Ureter (tissue), 1 donor: ENCODE measurements at places on chromosomes 13 and 19.

DNA sequence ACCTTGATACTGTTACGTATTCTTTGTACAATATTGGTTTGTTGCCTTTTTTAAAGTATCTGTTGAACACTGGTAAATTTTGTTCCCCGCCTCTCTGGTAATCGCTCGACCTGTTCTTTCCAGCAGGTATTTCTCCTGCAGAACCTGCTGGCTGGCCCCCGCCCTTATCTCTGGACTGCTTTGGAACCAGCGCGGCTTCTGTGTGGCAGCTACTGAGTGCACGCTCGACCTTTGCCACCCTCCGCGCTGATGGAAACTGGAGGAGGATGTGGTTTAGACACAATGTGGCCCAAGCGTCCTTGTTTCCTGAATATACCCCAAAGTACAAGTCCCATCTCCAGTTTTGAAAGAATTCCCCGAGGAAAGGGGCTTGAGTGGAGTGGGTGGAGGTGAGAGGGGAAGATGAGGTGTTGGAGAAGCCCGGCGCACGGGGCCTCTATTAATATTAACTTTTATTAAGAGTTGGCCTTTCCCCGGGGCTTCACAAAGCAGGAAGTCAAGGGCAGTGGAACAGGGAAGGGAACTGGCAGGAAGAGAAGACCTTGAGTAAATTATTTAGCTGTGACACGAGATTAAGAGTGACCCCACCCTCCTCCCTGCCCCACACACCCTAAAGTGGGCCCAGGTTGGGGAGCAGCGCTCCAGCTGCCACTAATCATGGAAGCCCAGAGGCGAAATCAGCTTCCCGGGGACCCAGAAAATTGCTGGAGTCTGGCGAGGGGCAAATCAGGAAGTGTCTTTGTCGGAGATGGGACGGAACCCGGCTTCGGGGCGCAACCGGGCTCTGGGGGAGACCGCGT lies 16.0 kb downstream of the CDX2 start:
- peak; percentile 52 for DNase-seq

DNA sequence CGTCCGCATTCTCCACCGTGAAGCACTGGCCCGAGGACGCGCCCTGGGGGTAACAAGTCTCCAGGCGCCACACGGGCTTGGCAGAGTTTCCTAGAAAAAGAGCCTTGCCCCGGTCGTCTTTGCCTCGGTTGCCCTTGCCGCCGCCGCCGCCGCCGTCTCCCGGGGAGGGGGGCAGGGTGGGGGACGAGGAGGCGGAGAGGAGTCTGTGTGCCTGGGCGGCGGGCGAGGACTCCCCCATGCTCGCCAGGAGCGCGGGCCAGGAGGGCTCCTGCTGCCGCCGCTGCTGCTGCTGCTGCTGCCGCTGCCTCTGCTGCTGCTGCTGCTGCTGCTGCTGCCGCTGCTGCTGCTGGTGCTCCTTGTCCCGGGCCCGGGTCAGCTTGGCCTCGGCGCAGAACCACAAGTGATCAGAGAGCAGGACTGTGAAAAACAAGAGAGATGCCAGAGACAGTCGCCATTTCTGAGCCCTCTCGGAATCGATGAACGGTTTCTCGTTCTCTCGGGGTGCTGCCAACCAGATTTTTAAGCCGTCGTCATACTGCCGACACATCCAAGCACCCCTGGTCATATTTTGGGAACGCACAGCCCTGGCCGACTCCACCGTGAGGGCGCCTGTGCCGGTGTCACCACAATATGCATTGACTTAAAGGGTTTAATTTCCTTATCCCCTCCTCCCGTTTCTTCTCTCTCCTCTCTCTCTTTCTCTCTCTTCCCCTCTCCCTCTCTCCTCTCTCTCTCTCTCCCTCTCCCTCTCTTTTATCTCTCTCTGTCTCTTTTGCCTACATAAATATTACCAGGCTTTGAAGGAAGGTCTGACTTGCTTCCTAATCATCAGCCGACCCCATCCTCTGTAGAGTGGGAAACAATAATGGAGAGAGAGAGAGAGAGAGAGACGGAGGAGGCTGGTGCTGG lies 349.1 kb downstream of the LIG4 start:
- DNase-seq: no peak

DNA sequence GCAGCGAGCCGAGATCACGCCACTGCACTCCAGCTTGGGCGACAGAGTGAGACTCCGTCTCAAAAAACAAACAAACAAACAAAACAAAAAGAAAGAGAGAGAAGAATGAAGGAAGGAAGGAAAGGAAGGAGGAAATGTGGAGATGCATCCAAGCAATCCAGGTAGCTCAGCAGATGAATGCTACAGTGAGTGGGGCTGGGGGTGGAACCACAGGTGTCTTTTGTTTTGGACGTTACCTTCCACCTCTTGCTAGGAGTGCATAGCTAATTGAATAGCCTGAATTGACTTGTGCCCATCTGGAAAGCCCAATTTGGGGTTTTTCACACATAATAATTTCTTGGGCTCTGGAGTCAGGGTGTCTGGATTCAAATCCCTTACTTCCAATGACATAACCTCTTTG lies 66.0 kb upstream of the GTF3A start:
- DNase-seq: no peak

DNA sequence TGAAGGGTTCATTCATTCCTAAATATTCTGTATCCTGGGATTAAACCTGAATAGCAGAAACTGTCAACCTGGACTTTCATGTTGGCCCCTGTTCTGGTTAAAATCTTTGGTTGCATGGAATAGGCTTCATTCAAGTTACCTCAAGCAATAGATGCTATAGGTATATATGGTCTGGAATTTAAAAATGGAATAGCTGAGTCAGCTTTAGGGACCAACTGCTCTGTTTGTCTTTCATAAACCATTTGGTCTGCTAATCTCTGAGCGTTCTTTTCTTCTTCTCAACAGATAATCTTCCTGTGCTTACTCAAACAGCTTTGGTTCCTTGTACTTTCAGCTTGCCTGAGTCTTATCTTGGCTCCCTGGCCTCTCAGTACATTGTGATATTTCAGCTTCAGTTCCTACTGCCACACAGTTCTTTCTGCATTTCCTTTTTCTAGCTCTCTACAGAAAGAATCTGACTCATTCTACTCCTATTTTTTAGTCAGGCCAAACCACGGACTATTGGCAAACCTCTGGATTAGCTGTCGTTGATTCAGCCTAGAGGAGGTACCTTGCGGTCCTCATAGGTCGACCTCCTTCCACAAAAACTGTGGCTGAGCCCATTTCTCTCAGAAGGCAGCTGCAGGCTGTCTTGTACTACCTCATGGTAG lies 35.9 kb upstream of the MAB21L1 start:
- no peak for DNase-seq

DNA sequence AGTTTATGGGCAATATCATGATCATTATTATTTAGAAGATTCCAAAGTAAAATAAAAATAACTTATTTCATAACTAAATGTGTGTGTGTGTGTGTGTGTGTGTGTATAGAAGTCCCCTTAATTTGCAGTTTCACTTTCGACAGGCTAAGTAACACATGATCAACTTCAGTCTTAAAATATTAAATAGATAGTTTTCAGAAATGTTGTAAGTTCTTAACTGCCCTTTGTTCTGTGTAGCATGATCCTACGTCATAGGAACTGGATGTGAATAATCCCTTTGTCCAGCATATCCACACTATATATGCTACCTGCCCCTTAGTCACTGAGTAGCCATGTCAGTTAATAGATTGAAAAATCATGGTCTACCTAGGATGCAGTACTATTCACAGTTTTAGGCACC lies 1863.5 kb upstream of the PCDH20 start:
- DNase-seq: no peak

DNA sequence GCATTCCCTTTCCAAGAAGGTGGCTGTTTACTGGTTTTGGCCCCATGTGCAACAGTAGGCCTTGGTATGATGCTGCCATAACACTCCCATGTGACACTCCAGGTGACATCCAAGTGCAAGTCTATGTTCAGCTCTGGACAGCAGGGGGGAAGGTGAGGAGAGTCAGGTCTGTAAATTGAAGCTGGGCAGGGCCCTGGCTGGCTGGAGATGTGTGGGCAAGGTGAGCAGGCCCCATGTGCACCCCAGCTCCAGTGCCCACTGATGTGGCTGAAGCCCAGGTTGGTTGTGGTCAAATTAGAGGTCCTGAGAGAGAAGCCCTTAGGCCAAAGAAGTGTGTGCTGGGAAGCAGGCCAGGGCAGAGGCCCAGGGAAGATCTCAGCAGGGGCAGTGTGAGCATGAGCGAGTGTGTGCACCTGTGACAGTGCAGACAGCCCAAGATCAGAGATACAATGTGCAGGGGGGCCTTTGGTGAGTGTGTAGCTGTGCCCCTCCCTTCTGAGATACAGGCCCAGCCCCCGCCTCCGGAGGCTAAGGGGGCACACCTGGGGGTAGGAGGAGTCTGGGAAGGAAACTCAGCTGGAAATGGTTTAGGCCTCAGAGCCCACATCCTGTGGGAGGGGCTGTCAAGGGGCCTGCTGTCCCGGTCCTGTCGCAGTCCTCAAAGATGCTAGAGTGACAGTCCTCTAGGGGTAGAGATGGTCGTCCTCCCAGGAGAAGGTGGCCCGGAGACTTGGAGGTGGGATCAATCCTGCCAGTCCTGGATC lies 18.6 kb downstream of the DEDD2 start:
- DNase-seq: no peak

- DNase-seq: no peak
Measured at GRCh38 chr13:90321281-90321931, 1026.1 kb upstream of the MIR17HG start.

GRCh38 chr19:7488736-7489353 lies at the start of gene PEX11G:
Gene PEX11G, minus strand, starts transcription at chr19:7489035. Its CDS starts 25 bp downstream, at chr19:7489010.
- DNase-seq: peak; percentile 91

DNA sequence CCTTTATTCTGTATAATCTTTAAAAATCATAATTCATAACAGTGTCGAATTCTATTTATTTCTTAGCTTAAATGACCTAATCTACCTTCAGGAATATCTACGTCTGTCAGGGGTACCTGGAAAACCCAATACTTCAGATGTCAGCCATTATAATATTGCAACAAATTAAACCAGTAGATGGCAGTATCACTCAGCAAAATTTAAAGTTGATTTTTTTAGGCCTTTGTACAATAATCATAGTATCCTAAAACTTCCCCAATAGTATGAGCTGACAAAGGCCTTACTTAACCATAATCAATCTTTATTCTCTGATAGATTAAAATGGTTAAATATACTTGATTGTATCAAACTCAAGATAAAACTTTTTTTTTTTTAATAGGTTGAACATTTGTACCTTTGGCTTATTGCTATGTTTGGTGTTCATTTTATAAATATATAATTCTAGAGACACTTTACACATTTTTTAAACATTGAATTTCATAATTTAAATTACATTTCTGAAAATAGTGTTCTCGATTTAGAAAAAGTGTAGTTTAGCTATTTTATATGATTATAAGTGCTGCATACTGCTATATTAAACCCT lies 830.2 kb upstream of the SPRY2 start:
- no peak for DNase-seq

DNA sequence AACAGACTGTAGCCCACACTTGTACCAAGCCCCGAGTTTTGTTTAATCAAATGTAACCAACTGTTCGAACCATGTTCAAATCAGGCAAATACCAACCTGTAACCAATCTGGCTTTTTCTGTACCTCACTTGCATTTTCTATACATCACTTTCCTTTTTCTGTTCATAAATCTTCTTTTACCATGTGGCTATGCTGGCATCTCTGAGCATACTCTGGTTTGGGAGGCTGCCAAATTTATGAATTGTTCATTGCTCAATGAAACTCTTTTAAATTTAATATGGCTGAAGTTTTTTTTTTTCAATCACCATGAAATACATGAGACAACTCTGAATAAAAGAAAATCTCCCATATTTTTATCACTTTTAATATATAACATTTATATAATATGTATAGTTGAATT lies 256.1 kb downstream of the SLITRK6 start:
- DNase-seq: no peak

GRCh38 chr13:88153353-88153752 lies 482.2 kb downstream of the SLITRK5 start:
- no peak for DNase-seq

GRCh38 chr13:33636243-33636642 lies 181.7 kb upstream of the RFC3 start:
- no peak for DNase-seq

DNA sequence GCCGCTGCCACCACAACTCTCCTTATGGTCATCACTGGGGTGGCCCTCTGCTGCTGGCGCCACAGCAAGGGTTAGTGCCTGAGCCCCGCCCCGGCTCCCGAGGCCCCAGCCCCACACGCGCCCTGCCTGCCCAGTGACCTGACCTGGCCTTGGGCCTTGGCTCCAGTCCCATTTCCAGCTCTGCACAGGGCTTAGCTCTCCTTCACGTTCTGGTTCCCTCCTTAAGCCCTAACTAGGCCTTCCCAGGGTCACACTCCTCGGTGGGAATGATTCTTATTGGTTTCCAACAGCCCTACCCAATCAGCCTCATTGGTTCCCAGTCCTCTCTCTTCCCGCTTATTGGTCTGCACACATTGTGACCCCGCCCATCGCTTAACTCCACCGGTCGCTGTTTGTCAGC lies 5.8 kb downstream of the KIRREL2 start:
- no peak for DNase-seq

DNA sequence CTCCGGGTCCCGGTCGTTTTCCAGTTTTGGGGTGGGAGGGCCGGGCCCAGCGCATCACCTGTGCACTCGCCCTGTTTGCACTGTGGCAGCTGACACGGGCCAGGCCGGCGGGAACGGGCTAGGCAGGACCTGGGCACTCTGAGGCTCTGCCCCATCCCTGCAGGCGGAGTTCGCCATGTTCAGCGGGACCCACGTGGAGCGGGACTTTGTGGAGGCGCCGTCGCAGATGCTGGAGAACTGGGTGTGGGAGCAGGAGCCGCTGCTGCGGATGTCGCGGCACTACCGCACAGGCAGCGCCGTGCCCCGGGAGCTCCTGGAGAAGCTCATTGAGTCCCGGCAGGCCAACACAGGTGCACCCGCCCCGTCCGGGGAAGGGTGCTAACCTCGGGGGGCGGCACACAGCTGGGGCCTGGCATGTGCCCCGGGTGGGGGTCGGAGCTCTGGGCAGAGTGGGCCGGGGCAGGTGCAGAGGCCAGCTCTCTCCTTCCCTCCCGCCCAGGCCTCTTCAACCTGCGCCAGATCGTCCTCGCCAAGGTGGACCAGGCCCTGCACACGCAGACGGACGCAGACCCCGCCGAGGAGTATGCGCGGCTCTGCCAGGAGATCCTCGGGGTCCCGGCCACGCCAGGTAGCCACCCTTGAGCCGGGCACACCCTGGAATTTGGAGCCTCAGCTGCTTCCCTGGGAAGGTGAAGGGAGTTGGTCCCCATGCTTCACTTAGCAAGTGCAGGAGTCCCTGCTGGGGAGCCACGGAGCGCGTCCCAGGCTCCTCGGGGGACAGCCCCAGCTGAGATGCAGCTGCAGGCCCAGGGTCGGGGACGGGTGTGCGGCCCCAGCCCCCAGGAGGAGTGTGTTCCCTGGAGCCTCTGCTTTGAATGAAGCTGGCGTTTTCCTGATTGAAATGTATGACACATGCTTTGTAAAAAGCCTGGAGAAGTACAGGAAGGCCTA lies 9.3 kb upstream of the ZNF554 start:
- DNase-seq: no peak

GRCh38 chr19:15320116-15320515 lies 12.2 kb downstream of the BRD4 start:
- DNase-seq: no peak
